ENCODE measurements at places on chromosomes 11 and 22. TPM values are rescaled to one million over a fixed set of nuclear protein-coding genes. Genes with fewer than 3 reads are reported as not detected.

- DNase-seq: peak; percentile 88
These were observed 7.0 kb downstream of the C11orf86 start for GRCh38 chr11:66981976-66982578.

GRCh38 chr11:119608781-119609180 lies 120.2 kb downstream of the NECTIN1 start:
- DNase-seq: no peak

DNA sequence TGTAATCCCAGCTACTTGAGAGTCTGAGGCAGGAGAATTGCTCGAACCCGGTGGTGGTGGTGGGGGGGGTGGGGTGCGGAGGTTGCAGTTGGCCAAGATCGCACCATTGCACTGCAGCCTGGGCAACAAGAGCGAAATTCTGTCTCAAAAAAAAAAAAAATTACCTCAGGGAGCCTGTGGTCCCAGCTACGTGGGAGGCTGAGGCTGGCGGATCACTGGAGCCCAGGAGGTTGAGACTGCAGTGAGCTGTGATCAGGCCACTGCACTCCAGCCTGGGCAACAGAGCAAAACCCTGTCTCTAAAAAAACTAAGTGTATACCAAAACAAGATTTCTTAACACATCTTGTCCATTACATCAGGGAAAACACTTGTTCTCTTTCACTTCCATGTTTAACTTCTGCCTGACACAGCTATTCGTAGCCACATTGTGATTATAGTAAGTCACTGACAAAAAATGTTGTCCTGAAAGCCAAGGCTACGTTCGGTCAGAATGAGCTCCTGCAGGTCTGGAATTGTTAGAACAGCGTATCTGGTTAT lies 1.4 kb downstream of the TMEM80 start:
- no peak for DNase-seq

DNA sequence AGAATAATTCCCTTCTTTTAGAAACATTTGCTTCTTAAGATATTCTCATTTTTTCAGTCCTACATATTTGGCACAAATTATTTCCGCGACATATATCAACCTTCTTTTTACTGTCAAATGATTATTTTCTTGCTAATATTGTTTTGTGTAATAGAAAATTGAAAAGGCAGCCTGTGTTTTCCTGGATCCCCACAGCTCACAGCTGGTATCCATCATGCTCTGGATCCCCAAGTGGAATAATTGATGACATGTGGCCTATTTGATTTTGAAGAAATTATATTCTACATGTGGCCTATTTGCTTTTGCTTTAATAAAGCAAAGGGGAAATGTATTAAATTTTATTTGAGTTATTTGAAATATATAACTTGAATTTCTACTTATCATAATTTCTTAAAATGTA lies 199.4 kb upstream of the LUZP2 start:
- DNase-seq: no peak

The NPTXR gene
- 24.6 TPM for total RNA-seq
